ENCODE measurements at places on chromosomes 6 and 20. TPM values are rescaled to one million over a fixed set of nuclear protein-coding genes. Genes with fewer than 3 reads are reported as not detected.
A peak's percentile ranks its signal among the peaks of the same experiment; 100 is the strongest.

- no peak for DNase-seq
Measured at GRCh38 chr6:168411793-168412192, 29.2 kb upstream of the SMOC2 start.

The SPINT4 gene
- total RNA-seq, result not detected

The CCN5 gene
- not detected for total RNA-seq

The SLPI gene
- not detected for total RNA-seq

- DNase-seq, result peak; percentile 35
Measured at GRCh38 chr6:33689879-33690278, 21.6 kb downstream of the UQCC2 start.

The DLK2 gene
- total RNA-seq, result 2.4 TPM

GRCh38 chr6:87623248-87623647, 33.3 kb downstream of the ORC3 start:
- peak; percentile 3 for DNase-seq

The MYLIP gene
- 9.1 TPM for total RNA-seq

The GFOD1 gene
- 3.1 TPM for total RNA-seq

DNA sequence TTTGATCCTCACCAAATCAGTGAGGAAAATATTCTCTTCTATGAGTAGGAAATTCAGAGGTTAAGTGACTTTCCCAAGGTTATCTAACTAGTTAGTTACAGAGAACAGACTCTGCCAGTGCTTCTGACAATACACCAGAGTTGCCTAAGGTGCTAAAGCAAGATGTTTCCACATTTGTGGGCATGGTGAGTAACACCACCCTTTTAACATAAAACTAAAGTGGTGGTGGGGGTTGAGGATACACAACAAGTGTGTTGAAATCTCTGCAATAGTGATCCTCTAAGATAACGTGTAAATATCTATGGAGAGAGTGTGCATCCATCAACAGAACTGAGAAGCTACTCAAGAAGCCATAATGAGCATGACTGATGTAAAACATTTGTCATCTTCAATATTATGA, 11.7 kb downstream of the VNN2 start:
- no peak for DNase-seq

GRCh38 chr6:44386364-44386928, 1.1 kb upstream of the CDC5L start:
- no peak for DNase-seq

DNA sequence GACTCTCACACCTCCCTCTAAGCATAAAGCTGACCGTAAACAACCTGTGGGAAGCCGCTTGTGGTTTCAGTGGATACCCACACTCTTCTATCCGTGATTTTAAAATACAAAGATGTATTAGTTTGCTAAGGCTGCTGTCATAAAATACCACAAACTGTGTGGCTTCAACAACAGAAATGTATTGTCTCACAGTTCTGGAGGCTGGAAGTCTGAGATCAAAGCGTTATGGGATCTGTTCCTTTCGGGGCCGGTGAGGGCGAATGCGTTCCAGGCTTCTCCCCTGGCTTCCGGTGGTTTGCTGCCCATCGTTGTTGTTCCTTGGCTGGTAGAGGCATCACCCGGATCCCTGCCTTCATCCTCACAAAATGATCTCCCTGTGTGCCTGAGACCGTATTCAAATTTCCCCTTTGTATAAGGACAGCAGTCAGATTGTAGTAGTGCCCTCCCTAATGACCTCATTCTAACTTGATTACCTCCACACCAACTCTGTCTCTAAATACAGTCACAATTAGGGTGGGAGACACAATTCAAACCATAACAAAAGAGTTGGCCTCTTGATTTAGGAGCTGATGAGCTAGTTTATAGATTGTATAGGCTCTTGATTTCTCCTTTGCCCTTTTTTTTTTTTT, 210.6 kb upstream of the SOX4 start:
- no peak for DNase-seq

DNA sequence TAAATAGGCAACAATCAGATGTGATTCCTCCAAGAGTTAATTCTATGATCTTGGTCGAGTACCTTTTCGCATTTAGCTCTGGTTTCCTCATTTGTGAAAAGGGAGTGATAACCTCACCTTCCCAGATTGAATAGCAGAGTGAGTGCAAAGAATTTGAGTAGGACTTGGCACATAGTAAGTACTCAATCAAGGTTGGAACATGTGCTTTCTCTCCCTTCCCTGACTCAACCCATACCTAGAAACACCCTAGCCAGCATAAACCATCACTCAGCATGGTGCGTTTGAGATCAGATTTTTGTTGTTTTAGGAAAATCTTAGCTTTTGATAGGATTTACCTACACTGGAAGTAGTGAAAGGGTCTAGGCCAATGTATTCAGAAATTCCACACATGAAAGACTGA, 333.4 kb upstream of the NT5E start:
- DNase-seq, result no peak
